HAP-1 (cell line): ENCODE measurements at places on chromosomes 11 and 22.

DNA sequence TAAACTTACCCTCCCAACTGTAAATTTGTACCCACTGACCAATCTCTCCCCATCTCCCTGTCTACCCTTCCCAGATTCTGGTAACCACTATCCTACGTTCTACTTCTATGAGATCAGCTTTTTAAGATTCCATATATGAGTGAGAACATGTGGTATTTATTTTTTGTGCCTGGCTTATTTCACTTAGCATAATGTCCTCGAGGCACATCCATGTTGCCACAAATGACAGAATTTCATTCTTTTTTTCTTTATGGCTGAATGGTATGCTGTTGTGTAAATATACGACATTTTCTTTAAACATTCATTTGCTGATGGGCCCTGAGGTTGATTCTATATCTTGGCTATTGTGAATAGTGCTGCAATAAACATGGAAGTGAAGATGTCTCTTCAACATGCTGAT, 74.7 kb upstream of the RRM1 start:
- DNase-seq: no peak

DNA sequence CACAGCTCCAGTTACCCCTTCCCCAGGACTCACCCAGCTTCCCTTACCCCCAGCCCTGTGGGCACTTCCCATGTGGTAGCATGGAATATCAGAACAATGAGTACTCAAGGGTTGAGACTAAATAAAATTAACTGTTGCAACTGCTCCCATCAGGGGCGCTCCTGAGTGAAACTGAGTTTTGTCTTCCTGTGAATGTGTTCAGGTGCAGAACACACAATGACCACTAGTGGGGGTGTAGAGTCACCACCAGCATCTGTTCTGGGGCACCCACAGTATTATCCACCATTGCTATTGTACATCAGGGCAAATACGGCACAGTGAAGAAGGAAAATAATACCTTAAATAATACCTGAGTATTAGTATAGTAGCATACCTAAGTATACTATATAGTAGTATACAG, 689.7 kb downstream of the TBC1D22A start:
- DNase-seq: peak; percentile 17

DNA sequence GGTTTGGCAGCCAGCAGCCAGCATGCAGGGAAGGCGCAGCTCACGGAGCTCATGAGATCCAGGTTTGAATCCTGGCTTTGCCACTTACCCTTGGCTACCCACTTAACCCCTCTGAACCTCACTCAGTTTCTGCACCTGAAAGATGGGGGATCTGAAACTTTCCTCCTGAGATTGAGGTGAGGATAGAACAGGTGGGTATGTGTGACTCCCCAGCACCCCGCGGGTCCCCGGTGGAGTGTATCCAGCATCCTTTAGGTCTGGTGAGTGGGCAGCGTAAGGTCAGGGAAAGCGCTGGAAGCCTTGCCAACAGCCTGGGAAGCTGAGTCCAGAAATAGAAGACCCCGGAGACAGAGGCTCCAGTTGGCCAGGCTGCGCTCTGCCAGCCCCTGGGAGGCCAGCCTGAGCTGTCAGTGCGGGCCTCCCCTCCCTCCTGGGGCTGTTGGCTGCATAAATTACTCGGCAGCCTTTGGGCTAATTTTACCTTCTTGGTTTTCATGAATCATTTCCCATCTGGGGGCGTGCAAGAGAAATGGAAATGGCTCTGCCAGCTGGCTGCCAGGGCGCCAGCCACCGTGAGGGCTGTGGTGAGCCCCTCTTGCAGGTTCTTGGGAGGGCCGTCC, 17.6 kb downstream of the PRDM11 start:
- no peak for DNase-seq

- DNase-seq: no peak
Observed at GRCh38 chr11:128464878-128465450, 122.4 kb downstream of the ETS1 start.

GRCh38 chr11:95406271-95406670, 175.3 kb upstream of the SESN3 start:
- no peak for DNase-seq
